ENCODE measurements at places on chromosomes 1 and 21.
A peak's percentile ranks its signal among the peaks of the same experiment; 100 is the strongest.

- DNase-seq = peak; percentile 88
These were observed 6.8 kb upstream of the SLAMF9 start for GRCh38 chr1:159960721-159961381.

GRCh38 chr1:68975212-68975933, 478.5 kb upstream of the DEPDC1 start:
- no peak for DNase-seq

GRCh38 chr1:204879351-204879750, 8.7 kb downstream of the NFASC start:
- DNase-seq = no peak

DNA sequence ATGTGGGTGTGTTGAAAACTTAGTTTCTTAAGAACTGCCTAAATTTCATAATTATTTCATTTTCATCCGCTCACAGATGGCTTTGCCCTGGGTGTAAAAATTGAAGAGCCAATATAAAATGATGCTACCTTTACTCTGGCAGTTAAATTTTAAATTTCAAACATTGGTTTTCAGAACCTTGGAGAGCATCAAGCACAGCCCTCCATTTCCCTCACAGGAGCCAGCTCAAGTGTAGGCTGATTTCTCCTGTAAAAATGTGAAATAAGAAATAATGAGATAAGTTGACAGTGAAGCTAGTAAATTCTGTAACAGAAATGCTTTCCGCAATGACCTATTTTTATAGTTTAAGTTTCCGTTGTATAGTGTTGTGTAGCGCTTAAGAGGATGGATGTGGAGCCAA, 53.9 kb upstream of the AKT3 start:
- DNase-seq = no peak

Measured in BJ (cell line).